ENCODE measurements at places on chromosomes 1 and 21.

GRCh38 chr1:117970252-117970651 is 40.7 kb downstream of the WDR3 start:
- DNase-seq, result no peak

- DNase-seq, result no peak
Observed at GRCh38 chr1:217244971-217245370, 385.9 kb downstream of the GPATCH2 start.

DNA sequence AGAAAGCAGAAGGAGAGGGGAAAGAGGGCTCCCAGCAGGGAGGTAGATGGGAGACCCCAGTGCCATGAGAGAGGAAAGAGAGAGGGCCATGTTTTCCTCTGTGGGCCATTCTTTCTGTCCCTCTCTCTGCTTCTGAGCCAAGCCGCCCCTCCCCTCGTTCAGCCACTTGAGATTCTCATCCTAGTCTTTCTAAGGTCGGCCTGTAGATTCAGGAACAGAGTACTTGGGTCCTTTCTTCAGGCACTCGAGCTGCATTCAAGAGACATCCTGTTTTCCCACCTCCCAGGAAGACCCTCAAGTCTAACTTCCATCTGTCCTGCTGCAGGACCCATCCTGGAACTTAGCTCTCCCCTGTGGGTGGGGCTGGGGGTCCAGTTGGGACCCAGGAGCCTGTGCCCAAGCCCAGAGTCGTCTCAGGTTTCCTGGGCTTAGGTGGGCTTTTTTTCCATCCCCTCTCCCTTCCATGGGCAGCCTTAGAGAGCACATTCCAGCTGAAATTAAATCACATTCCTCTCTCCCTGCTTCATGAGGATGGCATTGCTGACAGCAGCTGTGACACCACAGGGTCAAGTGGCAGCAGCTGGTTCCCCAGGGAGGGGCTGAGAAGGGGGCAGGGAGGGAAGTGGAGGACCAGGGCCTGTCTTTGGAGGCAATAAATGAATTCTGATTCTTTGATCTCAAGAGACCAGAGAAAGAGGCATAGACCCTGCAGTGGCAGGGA is 13.0 kb downstream of the NES start:
- DNase-seq, result no peak

- no peak for DNase-seq
Observed at GRCh38 chr1:245650441-245650960, 495.7 kb downstream of the KIF26B start.

DNA sequence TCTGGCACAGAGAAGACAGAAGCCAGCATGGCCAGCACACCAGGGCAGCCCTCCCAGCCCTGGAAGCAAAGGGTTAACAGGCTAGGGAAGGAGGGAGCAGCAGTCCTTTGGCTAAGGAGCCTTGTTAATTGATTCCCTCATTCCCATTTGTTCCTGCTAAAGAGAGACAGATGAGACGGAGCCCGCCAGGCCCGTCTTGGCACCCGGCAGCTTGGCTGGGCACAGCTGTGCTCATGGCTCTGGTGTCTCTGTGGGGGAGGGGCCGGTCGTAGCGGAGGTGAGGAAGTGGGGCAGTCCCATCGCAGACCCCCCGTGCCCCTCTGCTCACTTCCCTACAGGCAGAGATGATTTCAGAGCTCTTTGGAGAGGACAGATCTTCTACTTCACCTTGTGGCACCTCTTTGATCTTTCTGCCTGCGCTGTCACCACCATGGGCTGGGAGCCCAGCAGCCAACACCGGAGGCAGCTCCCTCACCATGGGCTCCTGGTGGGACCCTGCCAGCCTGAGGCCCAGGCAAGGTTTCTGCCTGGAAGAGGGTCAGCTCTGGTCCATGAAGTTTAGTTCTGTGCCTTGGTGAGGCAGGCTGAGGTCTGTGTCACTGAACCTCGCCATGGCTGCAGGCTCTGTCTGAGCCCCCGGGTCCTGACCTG is 38.0 kb downstream of the FOXO6 start:
- no peak for DNase-seq

DNA sequence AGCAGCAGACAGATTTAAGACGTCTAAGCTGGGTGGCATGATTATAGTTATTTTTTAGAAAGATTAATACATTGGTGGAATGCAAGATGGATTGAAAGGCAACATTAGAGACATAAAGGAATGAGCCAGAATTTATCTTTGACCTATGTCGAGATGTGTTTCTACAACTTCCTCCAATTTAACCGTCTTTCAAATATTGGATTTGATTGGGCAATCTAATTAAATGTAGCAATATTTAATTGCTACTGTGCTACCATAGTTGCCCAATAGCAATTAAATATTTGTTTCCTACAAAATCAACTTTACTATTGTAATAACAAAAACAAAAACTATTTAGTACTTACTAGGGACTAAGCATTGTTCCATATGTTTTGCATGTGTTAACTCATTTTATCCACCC is 30.4 kb upstream of the CYP4A22 start:
- no peak for DNase-seq

Measured in stimulated activated CD4-positive, alpha-beta T cell treated with anti-CD3 and anti-CD28 coated beads, Interleukin-15, amount 100 ng/mL, for 24 hours (primary cell).